Activated CD4-positive, alpha-beta T cell treated with anti-CD3 and anti-CD28 coated beads, Interleukin-2, amount 10 ng/mL, durations not matched to agents 24 days and 14 days (primary cell): ENCODE measurements at places on chromosomes 16 and 17. TPM values are rescaled to one million over a fixed set of nuclear protein-coding genes. Genes with fewer than 3 reads are reported as not detected.

- H3K27me3 ChIP-seq: peaks cover 4% of the 10 kb centered on the region
- H3K4me1 ChIP-seq: peaks cover 10% of the 10 kb centered on the region
- no peak for DNase-seq
Observed at GRCh38 chr16:81265658-81266451, 27.4 kb downstream of the BCO1 start.

Gene METTL2A
- total RNA-seq: 35.6 and 36.8 TPM in 2 replicates

Gene CDRT15
- not detected in 2 replicates for total RNA-seq

Gene ALOX12
- total RNA-seq: not detected in 2 replicates

GRCh38 chr17:80071116-80071841, 30.1 kb upstream of the GAA start:
- no peaks in the 10 kb centered on the region for H3K36me3 ChIP-seq
- H3K27me3 ChIP-seq: peaks cover 3% of the 10 kb centered on the region
- peaks cover 9% of the 10 kb centered on the region for H3K4me1 ChIP-seq
- no peak for DNase-seq
- no peak overlapping the region for H3K4me3 ChIP-seq

DNA sequence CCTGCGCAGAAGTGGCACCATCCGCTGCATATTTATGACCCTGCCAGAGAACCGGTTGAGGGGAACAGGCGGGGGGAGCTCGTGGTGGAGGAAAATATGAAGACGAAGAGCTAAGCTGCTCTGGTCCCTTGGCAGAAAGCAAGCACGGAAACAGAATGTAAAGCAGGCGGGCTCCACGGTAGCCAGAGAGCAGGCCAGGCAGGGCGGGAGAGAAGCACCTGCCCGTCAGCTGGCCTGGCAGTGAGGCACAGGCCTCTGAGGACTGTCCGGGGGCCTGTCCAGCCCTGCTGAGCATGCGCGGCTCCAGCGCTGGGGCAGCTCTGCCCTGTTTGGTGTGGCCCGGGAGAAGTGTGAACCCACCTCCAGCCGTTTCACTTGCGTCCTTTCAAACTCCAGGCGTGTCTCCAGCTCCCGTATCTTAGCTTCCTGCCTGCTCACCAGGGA, 46.7 kb downstream of the PIPOX start:
- no peaks in the 10 kb centered on the region for H3K4me1 ChIP-seq

DNA sequence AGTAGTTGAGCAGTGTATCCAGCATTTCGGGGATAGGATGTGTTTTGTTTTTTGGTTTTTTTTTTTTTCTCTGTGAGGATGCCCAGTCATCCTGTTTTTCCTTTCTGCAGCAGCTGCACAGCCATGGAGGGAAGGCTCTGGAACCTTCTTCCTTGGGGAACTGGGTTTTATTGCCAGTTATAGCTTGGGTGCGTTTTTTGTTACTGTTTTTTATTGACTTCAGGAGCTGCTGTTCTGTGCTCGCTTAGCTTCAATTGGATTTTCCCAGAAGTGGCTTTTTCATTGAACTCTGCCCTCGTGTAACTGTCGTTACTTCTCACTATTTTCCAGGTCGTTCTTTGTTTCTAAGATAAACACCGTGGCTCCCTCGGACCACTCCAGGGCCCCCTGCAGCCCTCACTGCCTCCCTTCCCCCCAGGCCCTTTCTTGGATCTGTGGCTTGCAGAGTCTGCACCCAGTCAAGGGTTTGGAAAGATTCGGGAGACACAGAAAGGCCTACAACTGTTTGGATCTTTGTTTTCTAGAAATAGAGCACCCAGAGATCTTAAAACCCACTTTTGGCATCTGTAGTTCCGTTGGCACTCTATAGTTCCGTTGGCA, 119.7 kb upstream of the CACNG5 start:
- DNase-seq: no peak
- H3K36me3 ChIP-seq: peaks cover 28% of the 10 kb centered on the region
- H3K27me3 ChIP-seq: no peaks in the 10 kb centered on the region
- H3K27ac ChIP-seq: no peak overlapping the region

GRCh38 chr17:40321961-40322357, 13.0 kb downstream of the RARA start:
- H3K36me3 ChIP-seq: peaks cover 8% of the 10 kb centered on the region
- peaks cover 87% of the 10 kb centered on the region for H3K4me1 ChIP-seq
- DNase-seq: no peak
- H3K27ac ChIP-seq: peak overlapping the region; percentile 98

DNA sequence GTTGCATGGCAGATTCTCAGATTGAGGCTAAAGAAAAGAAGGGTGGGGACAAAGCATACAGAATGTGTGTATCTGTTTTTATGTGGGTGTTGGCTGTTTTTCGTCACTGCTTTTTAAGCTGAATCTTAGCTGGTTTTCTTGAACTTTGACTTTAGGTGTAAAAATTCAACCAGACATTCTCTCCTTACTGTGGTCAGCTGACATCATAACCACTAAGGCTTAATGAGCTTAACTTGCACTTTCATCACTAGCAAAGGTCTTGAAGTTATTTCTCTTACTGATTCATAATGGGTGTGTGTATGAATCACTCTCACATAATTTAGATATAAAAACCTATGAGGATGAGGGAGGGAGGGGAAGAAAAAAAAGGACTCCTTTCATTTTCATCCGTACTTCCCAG, 4.0 kb upstream of the CDC6 start:
- peak overlapping the region; percentile 68 for H3K4me3 ChIP-seq
- H3K4me1 ChIP-seq: peaks cover 42% of the 10 kb centered on the region
- no peaks in the 10 kb centered on the region for H3K27me3 ChIP-seq
- H3K36me3 ChIP-seq: peaks cover 38% of the 10 kb centered on the region
- H3K27ac ChIP-seq: peak overlapping the region; percentile 85

GRCh38 chr17:43583332-43583731, 37.2 kb upstream of the ETV4 start:
- H3K27ac ChIP-seq: no peak overlapping the region
- H3K4me1 ChIP-seq: peaks cover 16% of the 10 kb centered on the region
- no peak for DNase-seq
- peaks cover 12% of the 10 kb centered on the region for H3K27me3 ChIP-seq

Gene DPH1
- 50.8 and 55.9 TPM in 2 replicates for total RNA-seq

DNA sequence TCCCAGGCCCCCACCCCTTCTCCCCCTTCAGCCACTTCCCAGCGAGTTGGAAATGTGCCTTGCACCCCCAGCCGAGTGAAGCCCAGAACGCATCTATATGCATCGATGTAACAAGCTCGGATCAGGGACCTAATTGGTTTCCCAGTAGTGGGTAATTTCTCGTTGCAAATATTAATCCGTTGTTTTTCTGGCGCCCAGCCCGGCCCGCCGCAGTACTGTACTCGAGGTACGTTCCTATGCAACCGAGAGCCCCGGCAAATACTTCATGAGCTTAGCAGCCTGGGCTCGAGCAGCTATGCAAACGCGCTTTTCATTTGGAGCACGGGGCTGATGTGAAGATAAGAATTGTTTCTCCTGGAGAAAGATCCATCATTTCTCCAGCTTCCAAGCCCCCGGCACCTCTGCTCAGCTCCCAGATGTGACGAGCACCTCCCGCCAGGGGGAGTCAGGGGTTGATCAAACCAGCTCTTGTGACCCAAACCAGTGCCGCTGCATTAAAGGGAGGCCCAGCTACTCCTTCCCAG, 229.8 kb downstream of the KATNIP start:
- no peaks in the 10 kb centered on the region for H3K27me3 ChIP-seq
- DNase-seq: no peak
- no peak overlapping the region for H3K4me3 ChIP-seq

Gene ZG16B
- 9.3 and 11.0 TPM in 2 replicates for total RNA-seq

DNA sequence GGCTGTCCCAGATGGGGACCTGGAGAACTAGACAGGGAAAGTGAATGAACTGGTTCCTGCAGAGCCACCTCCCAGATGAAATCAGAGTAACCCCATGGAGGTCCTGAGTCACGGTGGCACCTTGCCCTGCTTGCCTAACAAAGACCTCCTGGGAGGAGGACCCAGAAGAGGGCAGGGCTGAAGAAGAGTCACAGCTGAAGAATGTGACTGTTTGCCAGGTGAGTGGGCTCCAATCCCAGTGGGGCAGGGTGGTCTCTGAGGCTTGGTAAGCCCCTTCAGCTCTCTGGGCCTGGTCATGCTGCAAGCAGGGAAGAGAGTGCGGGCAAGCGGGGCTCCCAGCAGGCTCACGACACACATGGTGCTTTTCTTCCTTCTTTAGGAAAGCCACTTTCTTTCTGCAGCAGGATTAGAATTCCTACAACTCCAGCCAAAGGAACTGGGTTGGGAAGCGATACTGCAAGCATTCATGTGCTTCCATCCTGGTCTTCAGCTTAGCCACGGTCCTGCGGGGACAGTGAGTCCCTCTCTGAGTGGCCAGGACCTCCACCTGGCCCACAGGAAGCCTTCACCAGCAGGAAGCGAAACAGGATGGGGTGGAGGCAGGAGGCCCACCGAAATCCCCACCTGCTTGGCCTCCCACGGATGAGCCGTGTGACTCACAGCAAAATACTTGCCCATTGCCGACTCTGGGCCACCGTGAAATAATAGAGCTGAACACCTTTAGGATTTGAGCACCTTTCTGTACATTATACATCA, 4.3 kb downstream of the C16orf74 start:
- H3K27ac ChIP-seq: no peak overlapping the region
- DNase-seq: no peak
- H3K4me3 ChIP-seq: no peak overlapping the region
- H3K4me1 ChIP-seq: peaks cover 7% of the 10 kb centered on the region
- H3K36me3 ChIP-seq: no peaks in the 10 kb centered on the region

Gene CCL17
- total RNA-seq: 0.66 TPM in 1 of 2 replicates, not detected in the other

Gene PPY
- not detected in 2 replicates for total RNA-seq

Gene KRTAP4-4
- total RNA-seq: not detected in 2 replicates

Gene VAMP2
- 45.1 and 49.6 TPM in 2 replicates for total RNA-seq

Gene CPHXL2
- not detected in 2 replicates for total RNA-seq

DNA sequence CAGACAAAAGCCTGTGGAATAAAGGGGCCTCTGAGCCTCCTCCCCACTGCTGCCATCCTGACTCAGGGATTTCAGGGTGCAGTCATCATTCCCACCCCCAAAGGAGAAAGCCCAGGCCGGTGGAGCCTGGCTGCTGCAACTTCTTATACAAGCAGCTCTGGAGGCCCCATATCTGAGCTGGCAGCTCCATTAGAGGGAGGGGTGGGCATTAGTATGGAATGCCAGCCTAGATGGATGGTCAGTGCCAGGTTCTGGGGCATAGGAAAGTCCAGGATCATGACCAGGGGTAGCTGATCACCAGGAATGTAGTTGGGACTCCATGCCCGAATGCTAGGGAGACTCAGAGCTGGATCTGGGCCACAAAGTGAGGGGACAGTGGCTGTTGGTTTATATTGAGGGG, 581.0 kb downstream of the KCNJ18 start:
- no peaks in the 10 kb centered on the region for H3K27me3 ChIP-seq
- H3K4me3 ChIP-seq: no peak overlapping the region
- no peaks in the 10 kb centered on the region for H3K36me3 ChIP-seq

DNA sequence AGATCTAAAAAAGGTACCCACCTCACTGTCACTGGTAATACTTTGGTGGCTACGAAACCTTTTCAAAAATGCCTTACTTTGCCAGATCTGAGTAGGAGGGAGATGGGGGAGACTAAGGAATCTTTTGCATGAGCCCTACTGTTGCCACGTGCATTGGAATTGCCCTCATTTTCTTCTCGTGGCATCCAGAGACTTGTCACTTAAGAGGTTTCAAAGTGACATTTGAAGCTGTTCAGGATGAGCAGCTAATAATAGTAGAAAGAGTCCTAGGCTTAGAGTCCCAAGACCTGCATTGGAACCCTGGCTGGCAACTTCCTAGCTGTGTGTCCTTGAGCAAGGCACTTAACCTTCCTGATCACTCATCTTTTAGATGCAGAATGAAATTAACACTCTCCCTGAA, 43.5 kb downstream of the GPRC5B start:
- no peak overlapping the region for H3K4me3 ChIP-seq
- DNase-seq: no peak
- no peaks in the 10 kb centered on the region for H3K4me1 ChIP-seq

Gene IRF8
- total RNA-seq: 235 and 248 TPM in 2 replicates

- H3K4me3 ChIP-seq: no peak overlapping the region
- peak; percentile 92 for DNase-seq
Observed at GRCh38 chr17:64028874-64029464, 8.5 kb upstream of the ICAM2 start.

DNA sequence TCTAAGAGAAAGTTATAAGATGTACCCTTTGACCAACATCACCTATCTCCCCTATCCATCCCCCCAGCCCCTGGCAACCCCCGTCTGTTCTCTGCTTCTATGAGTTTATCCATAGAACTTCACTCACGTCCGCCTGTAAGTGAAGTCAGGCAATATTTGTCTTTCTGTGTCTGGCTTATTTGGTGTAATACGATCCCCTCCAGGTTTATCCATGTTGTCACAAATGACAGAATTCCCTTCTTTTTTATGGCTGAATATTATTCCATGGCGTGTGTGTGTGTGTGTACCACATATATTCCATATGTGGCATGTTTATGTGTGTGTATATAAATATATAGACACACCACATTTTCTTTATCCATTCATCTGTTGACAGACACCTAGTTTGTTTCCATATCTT, 339.7 kb downstream of the CPPED1 start:
- no peaks in the 10 kb centered on the region for H3K36me3 ChIP-seq
- DNase-seq: no peak
- H3K4me3 ChIP-seq: no peak overlapping the region
- no peaks in the 10 kb centered on the region for H3K27me3 ChIP-seq

DNA sequence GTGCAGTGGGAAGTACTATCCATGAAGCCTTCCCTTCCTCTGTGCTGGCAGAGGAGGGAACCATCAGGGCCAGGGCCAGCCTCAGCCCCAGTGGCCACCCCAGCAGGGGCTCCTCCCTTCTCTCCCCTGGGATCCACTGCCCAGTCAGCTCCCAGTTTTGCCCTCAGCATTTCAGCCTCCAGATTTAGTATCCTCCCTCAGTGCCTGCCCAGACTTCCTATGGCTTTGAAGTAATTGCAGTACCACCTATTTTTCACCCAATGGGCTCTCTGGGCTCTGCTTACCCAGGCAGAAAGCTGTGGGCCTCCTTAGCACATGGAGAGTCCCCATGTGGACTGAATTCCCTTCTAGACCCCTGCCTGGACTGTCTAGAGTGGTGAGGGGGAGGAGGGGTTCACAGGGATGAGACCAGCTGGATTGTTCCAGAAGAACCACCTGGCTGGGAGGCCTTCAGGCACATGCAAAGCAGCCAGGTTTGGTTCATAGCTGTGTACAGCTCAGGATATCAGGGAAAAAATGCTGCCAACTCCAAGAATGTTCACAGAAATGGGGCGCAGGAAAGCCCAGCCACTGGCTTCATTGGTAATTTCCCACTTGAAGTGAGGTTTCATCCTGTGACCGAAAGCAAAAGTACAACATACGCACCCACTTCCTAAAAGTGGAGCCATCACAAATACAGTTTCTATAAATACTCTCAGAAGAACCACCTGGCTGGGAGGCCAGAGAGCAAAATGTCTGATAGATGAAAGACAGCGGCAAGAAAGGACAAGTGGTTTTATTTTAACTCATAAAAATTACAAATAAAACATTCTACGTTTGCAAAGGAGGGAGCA, 15.2 kb upstream of the HERPUD1 start:
- H3K27ac ChIP-seq: peak overlapping the region; percentile 87
- peaks cover 4% of the 10 kb centered on the region for H3K27me3 ChIP-seq
- DNase-seq: peak; percentile 87

DNA sequence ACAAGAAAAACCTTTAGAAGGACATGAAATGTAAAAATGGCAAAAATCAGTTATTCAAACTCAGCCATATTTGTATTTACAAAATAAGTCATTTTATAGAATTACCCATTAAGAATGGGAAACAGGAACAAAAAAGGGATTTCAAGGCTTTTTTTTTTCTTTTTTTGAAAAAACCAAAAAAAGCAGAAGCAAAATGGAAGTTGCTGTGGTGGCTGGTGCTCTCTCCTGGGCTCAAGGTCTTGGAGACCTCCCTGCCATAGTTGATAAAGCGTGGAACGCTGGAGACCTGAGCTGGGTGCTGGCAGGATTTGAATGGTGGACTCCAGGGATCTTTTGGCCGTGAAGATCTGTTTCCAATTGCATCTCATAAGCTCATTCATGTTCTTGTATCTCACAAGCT, 3.1 kb downstream of the PLCG2 start:
- peaks cover 12% of the 10 kb centered on the region for H3K4me1 ChIP-seq
- no peak for DNase-seq
- no peaks in the 10 kb centered on the region for H3K36me3 ChIP-seq
- no peak overlapping the region for H3K4me3 ChIP-seq
- H3K27ac ChIP-seq: no peak overlapping the region

Gene PPL
- total RNA-seq: not detected in 2 replicates
